ENCODE measurements at places on chromosomes 5 and 9.

- DNase-seq: no peak
Observed at GRCh38 chr5:92222449-92222848, 839.3 kb upstream of the ARRDC3 start.

DNA sequence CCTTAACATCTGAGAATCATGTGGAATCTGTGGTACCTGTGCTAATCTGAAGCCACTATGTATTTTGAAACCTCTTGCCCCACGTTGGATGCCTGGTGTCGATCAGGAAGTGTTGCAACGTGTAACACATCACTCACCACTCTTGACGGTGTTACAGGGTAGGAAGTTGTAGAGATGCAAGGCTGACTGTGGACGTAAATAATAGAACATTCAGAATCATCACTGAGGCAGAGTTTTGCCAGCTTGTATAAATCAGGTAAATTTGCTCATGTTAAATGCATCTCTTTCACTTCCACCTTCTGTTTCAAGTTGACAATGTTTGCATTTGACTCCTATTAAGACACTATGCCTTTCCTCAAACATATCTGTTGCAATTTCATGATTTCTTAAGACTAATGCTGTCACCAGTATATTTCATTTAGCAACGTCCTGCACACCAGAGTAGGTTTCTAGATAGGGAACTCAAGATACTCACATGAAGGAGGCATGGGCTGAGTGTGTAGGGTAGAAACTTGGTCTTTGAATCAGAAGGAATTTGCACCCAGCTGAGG is 38.1 kb downstream of the BASP1 start:
- no peak for DNase-seq

- DNase-seq: no peak
Observed at GRCh38 chr5:79859588-79859987, 131.5 kb downstream of the MTX3 start.

- no peak for DNase-seq
Observed at GRCh38 chr9:5735072-5735471, 97.8 kb downstream of the ERMP1 start.

DNA sequence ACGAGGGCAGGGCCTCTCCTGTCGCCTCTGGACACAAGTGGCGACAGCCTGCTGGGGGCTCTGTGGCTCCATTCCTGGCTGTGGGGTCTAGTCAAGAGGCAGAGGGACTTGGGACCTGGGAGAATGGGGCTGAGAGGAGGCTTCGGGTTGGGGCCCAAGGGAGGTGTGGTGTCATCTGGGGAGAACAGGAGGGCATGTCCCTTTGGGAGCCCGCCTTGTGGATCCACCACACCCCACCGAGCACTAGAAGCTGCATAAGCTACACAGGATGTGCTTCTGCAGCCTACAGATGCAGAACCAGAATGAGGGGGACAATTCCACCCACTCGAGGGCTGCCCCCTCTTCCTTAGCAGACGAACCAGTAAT is 3.9 kb upstream of the MAN1B1 start:
- DNase-seq: no peak

- no peak for DNase-seq
Observed at GRCh38 chr9:82797534-82797933, 265.4 kb downstream of the RASEF start.

- DNase-seq: peak; percentile 57
Observed at GRCh38 chr9:133057006-133057405, 4.8 kb upstream of the CEL start.
